ENCODE measurements at places on chromosomes 5 and 9.

- no peak for DNase-seq
These were observed 27.7 kb downstream of the FST start for GRCh38 chr5:53508125-53508524.

DNA sequence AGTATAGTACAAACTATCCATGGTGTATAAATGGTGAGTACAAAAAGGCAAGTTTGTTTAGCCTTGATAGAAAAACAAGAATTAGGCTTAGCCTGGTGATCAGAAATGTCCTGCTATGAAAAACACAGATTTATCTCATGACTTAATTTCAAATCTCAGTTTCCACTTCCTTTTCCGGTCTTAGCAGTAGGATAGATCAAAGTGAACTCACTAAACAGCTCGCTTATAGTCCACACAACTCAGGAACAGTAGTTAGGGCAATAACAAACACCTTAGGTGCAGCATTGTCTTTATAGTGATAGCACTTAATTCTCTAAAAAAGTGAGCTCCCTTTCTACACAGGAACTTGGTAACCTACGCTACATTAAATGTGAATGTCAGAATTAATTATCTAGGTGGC, 11.4 kb downstream of the GOLGA1 start:
- peak; percentile 15 for DNase-seq

DNA sequence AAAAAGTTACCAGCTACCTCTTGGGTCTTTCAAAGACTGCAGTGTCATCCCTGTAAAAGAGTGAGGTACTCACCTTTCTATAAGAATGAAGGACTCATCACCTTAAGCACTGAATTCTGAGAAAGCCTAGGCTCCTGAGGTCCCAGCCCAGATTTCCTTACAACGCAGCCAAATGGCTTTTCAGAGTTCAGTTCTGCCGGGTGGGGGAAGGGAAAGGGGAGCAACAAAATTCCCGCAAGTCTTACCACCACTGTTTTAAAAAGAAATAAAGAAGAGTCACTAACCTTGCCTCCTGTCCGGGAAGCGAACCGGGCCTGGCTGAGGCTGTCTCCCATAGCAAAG, 373 bp downstream of the ADAMTS12 start:
- no peak for DNase-seq

GRCh38 chr9:76835571-76836283, 70.2 kb downstream of the PRUNE2 start:
- DNase-seq: no peak

DNA sequence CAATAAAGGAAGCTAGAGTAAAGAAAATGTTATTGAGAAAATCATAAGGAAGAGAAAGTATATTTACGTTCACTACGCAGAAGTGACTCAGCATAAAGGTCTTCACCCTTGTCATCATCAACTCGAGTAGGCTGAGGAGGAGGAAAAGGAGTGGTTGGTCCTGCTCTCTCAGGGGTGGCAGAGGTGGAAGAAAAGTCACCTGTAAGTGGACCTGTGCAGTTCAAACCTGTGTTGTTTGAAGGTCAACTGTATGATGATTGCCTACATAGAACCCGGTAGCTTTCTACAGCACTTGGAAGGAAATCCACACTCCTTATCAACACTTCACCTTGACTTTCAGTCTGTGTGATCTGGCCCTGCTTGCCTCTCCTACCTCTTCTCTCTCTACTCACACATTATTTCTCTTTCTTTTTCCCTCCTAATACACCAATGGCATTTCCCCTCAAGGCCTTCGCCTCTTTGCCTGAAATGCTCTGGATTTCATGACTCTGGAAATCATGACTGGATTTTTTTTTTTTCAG, 109.3 kb upstream of the CPEB4 start:
- no peak for DNase-seq

- no peak for DNase-seq
These were observed 90.3 kb upstream of the OTULINL start for GRCh38 chr5:14491015-14491915.

GRCh38 chr9:96148634-96149532, 153.1 kb downstream of the HSD17B3 start:
- DNase-seq: no peak

GRCh38 chr9:95193480-95193879, 124.0 kb downstream of the FANCC start:
- no peak for DNase-seq

DNA sequence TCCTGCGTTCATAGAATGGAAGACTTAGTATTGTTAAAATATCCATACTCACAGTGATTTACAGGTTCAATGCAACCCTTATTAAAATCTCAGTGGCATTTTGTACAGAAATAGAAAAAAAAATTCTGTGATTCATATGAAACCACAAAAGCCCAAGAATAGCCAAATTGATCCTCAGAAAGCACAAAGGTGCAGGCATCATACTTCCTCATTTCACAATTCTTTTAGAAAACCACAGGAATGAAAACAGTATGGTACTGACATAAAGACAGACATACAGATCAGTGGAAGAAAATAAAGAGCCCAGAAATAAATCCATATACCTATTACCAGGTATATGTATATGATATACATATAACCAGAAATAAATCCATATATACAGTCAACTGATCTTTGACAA, 86.8 kb upstream of the MEGF10 start:
- no peak for DNase-seq

DNA sequence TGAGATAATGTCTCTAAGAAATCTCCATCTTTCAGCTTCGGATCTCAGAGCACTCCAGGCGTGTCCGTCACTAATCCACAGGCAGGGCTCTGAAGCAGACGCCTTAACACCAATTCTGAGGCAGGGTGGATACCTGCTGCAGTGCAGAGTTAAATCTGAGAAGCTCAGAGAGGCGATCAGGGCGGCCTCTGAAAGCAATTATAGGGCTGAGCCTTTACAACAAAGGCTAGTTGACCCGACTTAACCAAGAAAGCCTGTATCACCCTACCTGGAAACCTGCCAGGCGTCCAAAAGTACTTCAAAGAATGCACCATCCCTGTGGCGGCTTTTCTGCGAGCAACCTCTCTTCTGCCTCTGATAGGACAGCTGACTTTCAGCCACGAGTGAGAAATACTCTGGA, 134.8 kb upstream of the MSX2 start:
- DNase-seq: no peak

GRCh38 chr9:69188975-69189374, 14.9 kb downstream of the TJP2 start:
- DNase-seq: no peak

GRCh38 chr5:169094586-169095409, 206.1 kb downstream of the SLIT3 start:
- DNase-seq: no peak

GRCh38 chr5:27316271-27316650, 277.9 kb upstream of the CDH9 start:
- no peak for DNase-seq

DNA sequence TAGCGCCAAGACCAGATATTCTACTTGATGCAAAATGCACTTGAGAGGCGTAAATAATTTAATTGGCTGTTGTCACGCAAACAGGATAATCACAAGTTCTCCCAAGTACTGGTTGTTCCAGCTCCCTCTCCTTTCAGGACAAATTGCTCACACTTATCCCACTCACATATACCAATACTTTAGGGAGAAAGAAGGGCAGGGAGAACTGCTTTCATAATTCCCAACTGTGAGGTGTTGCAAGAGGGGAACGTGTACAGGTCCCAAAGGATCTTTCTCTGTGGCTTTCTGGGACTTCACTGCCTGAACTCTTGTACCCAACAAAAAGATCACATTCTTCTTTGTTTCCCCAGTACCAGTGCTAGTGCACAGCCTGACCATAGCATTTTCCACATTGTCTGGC, 21.5 kb upstream of the TGFBI start:
- no peak for DNase-seq

GRCh38 chr5:43042176-43042625, 2.1 kb upstream of the ANXA2R start:
- peak; percentile 93 for DNase-seq

DNA sequence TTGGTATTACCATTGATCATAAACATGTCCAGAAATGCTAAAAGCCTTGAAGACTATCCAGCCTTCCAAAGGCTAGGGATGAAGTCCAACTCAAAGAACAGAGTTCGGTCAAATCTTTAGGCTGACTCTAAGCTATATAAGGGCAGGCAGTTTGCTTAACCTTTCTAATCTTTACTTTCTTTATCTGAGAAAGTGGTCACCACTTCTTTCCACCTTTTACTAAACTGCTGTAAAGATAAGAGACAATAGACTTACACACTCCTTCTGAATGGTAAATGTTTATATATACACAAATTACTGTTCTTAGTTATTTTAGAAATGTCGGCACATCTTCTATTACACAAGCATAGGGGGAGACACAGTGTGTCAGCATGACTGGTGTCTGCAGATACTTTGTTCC, 100.4 kb downstream of the NREP start:
- DNase-seq: no peak

- peak; percentile 39 for DNase-seq
These were observed 14.8 kb downstream of the SLC25A46 start for GRCh38 chr5:110753600-110753999.

DNA sequence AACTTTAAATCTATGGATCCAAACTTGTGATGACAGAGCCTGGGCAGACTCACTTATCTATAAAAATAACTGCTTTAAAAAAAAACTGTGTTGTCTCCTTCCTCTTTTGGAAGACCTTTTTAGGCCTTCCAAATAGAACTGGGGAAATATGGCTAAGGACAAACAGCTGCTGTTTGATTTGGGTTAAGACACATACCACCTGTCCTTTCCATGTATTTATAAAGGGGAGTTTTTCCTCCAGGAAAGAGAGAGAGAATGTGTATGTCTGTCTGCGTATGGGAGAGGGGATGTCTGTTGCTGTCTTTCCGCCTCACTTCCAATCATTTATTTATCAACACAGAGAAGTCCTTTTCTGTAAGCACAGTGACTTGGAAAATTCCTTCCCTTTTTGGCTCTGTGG, 2.8 kb downstream of the ARHGEF37 start:
- no peak for DNase-seq

DNA sequence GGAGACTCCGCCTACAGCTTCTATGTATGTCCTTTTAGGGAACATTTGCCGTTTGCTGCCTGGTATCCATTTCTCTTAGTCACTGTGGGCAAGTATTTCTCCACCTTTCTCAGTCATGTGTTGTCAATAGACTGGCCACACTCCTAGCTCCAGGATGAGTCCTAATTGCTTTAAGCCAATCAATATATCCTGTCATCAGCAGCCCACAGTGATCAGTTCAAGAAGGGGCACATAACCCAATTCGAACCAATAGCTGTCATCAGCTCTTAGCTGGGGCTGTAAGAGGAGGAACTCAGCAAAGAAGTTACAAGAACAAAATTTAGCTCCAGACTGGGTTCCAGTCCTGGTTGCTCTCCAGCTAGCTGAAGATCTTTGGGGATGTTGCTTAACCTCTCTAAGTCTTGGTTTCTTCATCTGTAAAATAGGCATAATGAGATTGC, 70.7 kb upstream of the MAN2A1 start:
- no peak for DNase-seq

DNA sequence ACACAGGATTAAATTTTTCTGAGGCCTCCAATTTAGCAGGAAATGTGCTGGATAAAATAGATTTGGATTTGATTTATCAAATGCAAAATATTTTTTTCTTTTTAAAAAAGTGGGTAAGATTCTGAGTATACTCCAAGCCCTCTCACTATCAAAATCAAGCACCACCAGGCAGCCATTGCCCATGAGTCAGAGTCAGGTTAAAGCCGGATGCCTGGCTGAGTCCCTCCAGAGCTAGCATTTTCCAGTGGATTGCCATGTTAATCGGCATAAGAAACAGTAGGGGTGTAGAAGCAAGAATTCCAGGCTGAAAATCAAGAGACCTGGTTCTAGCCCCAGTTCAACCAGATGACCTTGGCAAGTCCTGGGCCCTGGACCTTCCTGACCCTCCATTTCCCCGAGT, 85.3 kb downstream of the FAM114A2 start:
- no peak for DNase-seq

- DNase-seq: no peak
These were observed 20.3 kb downstream of the FEM1C start for GRCh38 chr5:115524199-115524847.

DNA sequence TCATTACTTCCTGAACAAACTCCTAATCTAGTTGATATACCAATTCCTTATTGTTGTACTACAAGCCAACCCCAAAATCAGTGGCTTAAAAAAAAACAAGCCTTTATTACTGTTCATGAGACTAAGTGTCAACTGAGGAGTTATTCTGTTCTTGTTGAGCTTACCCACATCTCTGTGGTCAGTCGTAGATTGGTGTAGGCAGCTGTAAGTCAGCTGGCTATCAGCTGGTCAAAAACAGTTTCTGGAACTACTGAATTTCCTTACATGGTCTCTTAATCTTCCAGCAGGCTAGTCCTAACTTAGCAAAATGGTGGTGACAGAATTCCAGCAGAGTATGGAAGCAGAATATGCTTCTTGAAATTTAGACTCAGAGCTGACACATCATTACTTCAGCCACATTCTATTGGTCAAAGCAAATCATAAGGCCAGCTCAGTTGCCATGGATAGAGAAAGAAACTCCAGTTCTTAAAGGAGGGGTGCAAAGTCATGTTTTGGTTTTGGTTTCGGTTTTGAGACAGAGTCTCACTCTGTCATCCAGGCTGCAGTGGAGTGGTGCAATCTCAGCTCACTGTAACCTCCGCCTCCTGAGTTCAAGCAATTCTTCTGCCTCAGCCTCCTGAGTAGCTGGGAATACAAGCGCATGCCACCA, 386.1 kb upstream of the MPDZ start:
- no peak for DNase-seq

DNA sequence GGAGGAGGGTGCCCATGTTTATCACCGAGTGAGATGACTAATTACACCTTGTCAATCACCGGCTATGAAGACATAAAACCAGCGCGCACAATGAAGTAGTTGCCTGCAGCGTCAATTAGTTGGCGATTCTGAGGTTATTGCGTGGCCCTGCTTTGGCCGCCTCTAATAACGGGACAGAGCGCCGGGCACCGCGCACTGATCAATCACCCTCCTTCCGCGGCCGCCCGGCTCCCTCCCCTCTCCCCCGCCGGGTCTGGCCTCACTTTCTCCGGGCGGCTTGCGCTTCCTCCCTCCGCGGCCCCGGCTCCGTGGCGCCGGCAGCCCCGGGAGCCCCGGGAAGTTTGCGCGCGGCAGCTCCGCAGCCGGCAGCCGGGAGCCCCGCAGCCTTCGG, 3.3 kb upstream of the LHX2 start:
- DNase-seq: no peak

GRCh38 chr9:126367139-126367538, 40.5 kb downstream of the MVB12B start:
- DNase-seq: no peak

DNA sequence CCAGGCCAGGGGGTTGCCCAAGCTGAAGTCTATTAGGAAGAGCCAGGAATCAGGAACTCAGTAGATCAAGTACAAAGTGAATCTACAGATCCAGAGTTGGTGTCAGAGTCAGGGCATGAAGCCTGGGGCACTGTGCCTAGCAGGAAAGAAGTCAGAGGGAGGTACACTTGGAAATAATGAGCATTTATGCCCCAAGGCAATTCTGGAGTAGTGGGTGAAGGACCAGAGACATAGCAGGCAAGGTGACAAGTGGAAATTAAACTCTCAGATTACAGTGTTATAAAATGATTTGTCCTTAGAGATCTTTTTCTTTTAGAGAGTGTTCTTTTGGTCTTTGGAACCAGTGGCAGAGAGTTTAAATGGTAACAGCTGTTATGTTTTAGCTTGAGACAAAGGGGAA, 138.0 kb downstream of the ADAMTSL1 start:
- DNase-seq: no peak

- no peak for DNase-seq
These were observed 58.1 kb downstream of the LRSAM1 start for GRCh38 chr9:127509261-127509954.
